ENCODE measurements at places on chromosomes 4 and X.

- DNase-seq, result no peak
Observed at GRCh38 chr4:174332741-174333493, 49.2 kb downstream of the CEP44 start.

- DNase-seq, result no peak
Observed at GRCh38 chr4:85151786-85152185, 185.3 kb upstream of the WDFY3 start.

DNA sequence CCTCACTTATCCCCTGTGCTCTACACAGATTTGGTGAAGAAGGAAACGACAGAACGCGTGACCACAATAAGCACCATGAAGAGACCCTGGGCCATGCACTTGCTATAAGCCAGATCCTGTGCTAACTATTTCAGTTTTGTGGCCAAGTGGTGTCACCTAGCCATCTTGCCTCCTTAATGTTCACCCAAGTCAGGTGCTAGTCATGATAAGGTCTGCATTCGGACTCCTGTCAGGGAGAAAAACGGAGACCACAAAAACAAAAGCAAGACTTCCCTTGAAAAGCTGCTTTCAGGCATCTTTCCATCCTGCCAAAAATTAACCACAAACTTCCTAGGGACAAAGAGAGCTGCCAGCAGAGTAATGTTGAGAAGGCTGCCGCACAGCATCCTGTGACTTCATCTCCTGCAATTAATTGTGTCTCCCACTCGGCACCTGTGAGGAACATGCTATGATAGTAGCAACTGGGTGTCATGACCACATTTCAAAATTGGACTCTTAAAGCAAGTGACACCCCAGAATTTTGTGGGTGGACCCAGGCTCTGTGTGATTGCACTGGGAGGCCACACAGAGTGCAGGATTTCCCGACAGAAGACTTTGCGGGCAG is 8.8 kb upstream of the IDS start:
- DNase-seq, result no peak

DNA sequence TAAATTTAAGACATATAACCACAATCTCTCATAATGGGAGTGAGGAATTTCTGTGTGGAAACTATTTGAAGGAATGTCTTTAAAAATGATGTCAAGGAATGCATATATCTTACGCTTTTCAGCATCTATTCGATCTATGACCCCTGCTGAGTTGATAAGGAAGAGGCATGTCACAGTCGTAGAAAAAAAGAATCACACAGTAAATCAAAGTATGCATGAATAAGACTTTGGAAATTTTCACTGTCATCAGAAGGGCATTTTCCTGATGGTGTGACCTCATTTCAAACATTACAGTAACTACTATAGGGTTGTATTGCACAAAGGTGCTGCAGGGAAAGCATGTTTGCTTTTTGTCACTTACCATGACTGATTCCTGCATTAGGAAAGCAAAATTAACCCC is 41.5 kb downstream of the REELD1 start:
- DNase-seq, result peak; percentile 59

GRCh38 chrX:41589634-41590270 is 99.0 kb upstream of the GPR34 start:
- no peak for DNase-seq

DNA sequence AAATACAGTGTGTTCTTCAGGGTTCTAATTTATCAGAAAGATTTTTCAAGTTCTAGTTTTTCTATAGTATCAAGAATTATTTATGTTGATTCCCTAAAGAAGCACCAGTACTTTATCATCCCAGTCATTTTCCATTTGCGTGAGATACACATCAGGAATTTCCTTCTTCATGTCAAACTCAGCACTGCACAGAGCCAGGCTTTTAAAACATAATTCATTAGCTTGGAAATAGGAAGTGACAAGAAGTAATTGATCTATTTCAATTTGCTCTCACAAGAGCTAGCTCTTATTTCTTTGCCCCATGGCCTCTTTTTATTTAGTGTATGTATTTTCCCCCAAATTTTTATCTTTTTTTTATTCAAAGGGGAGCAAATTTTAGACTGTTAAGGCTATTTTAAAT is 13.0 kb upstream of the SLC10A4 start:
- DNase-seq, result no peak

GRCh38 chr4:184500748-184501589 is 26.6 kb upstream of the IRF2 start:
- no peak for DNase-seq

GRCh38 chrX:52349681-52350080 is 19.1 kb upstream of the XAGE2 start:
- no peak for DNase-seq

DNA sequence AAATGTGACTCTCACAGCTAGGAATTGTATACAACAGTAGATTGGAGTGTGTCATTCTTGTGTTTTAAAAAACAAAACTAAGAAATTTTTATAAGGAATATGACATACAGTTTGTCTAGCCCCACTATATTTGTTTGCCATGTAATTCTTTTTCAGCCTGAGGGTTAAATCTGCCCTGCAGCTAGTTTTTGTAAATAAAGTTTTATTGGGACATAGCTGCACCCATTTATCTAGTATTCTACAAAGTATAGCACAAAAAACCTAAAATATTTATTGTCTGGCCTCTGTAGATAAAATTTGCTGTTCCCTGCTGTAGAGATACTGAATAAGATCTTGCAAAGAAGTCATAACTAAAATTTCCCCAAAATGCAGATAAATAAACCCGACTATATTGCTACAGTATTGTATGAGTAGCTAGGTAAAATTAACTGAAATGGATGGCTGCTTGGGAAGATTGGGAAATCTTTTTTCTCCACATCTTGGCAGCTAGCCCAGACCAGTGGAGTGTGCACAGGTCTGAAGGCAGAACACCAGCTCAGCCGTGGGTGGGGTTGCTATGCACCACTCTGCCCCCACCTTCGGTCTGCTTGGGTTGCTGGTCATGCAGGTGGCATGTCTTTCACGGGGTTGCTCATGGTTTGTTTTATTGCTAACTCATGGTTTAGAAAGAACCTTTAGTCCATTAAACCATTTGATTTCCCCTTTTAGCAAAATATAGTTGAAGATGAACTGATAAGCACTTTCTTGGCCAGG is 127.9 kb downstream of the KLHL8 start:
- DNase-seq, result peak; percentile 56

GRCh38 chr4:186096681-186097165 is 7.8 kb upstream of the FAM149A start:
- no peak for DNase-seq

- DNase-seq, result no peak
Observed at GRCh38 chrX:79100791-79101484, 43.5 kb upstream of the GPR174 start.

DNA sequence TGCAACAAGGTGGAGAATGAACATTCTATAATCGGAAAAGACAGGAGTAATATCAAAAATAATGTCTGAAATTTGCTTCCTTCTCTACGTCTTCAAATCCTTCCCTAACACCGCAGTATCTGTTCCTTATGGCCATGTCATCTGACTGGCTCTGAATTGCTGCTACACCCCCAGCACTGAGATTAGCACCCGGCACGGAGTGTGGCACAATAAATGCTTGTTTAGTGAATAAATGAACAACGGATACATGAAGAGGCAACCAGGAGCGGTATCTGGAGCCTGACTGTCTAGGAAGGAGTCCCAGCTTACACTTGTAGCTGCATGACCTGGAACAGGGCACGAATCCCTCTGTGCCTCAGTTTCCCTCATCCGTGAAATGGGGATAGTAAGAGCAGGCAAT is 164.3 kb downstream of the AFAP1 start:
- DNase-seq, result no peak

- no peak for DNase-seq
Observed at GRCh38 chr4:159460371-159460770, 357.5 kb downstream of the RAPGEF2 start.

- DNase-seq, result no peak
Observed at GRCh38 chr4:123867910-123868587, 471.5 kb downstream of the SPRY1 start.

DNA sequence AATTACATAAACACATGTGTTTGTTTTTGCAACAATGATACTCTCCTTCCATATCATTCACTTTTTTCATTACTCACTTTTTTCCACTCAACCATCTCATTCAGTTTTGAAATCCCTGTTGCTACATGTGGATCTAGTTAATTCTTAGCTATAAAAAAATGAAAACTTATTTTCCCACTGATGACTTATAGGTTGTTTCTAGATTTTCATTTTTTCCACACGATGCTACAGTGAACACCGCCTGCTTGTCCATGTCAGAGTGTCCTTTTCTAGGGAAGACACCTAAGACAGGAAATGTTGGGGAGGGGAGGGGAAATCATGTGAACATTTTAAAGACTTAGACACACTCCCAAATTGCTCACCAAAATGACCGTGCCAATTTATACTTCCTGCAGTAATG is 70.2 kb downstream of the SUPT20HL2 start:
- peak; percentile 50 for DNase-seq

- no peak for DNase-seq
Observed at GRCh38 chr4:1051472-1051871, 40.0 kb downstream of the FGFRL1 start.

DNA sequence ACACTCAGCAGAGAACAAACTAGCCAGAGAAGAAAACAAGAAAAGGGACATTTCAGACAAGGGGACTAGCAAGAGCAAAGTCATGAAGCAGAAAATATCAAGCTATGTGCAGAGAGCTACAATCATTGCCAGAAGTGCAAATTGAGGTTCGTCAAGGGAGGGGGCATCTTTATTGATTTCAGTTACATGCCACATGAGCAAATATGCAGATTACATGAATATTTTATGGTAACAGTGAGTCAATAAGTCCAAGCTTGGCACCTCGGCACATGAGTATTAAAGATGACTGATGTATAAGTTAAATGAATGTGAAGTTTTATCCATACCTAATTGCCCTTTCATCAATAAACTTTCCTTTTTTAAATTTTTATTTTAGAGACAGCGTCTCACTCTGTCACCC is 238.1 kb upstream of the DIAPH2 start:
- DNase-seq, result no peak

DNA sequence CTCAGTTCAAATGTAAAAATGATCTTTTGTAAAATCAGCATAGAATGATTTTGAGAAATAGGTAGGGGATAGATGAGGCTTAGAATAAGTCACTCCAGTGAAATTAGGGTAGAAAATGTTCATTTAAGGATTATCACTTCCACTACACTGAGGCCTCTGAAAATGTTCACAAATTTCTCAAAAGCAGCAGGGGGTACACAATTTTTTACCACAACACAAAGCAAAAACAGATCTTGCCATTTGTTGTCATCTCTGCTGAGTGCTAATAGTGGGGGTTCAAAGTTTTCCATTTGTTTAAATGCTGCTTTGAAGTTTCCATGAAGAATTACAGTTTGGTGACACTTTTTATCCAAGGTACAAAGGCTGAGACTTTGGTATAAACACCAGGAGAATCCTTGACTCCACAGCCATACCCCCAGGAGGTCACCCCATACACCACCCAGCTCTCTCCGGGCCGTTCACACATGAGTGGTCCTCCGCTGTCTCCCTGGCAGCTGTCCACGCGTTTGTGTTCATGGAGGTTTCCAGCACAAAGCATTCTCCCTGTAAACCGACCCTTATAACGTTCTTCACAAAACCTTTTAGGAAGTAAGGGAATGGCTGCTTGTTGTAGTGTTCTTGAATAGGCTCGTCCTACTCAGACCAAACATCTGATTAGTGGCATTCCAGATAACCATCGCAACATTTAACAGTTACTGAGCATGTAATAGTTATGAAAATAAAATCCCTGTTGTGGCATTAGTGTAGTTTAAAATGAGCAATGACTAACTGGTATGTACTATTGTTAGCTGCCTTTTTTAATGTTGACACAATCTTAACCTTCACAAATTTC is 71.0 kb downstream of the PRSS12 start:
- DNase-seq, result no peak

GRCh38 chrX:5898463-5898862 is 330.2 kb downstream of the NLGN4X start:
- no peak for DNase-seq

GRCh38 chr4:94127707-94128328 is 79.8 kb upstream of the SMARCAD1 start:
- no peak for DNase-seq

DNA sequence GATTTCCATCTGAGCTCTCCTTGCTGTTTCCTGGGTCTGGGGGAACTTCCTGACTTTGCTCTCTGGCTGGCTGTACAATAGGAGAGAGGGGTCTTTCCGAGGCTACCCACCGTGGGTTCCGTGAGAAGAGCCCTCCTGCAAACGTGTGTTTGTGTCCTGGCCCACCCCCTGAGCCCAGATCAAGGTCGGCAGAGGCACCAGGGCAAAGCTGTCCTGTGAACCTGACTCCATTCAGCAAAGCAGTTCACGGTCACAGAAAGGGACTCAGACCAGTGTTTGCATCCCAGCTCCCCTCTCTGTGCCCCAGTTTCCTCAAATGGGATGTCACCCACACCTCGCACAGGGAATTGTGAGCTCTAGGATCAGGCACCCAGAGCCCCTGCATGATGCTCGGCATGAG is 97.3 kb upstream of the PSAPL1 start:
- no peak for DNase-seq

DNA sequence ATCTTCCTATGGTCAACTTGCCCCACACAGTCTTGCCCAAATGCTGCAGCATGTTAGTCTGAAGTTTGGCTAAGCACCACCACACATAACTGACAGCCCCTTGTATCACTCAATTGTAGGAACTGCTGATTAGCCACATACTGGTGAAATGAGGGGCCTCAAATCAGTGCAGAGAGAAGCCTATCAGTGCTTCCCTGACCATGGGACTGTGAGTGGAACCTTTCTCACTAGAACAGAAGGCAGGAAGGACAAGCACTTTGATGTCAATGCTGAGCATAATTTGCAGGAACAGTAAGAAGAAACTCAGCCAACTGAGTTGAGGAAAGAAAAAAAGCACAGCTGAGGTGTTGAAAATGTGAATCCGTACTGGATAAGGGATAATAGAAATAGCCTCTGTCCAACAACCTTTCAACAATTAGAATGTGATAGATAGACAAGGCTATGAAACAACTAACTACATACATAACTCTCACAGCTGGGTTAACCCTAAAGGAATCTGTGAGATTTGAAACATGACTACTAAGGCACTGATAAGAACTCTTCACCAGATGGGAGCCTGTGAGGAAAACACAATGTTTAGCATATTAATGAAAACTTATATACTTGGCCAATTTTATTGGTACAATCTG is 136.6 kb upstream of the SH3RF1 start:
- no peak for DNase-seq

DNA sequence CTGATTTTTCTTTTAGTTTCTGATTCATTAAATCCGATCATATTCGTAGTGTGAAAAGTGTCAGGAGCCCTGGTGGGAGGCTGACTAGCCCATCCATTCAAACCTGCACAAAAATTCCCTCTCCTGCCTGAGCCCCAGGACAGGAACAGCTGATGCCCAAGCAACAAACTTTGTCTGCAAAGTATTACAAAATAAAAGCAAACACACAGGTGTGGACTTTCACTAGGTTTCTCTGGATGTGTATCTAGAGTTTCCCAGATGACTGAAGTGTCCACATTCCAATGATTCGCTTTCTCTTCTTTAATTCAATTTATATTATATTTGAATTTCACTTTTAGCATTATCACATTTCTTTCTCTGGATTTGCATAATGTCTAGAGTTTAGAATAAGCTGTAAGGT is 18.2 kb upstream of the FAM9B start:
- no peak for DNase-seq

GRCh38 chr4:170229006-170229405 is 139.2 kb upstream of the AADAT start:
- DNase-seq, result no peak

- DNase-seq, result no peak
Observed at GRCh38 chr4:151034829-151035228, 19.7 kb upstream of the LRBA start.
